ENCODE measurements at places on chromosomes 5 and 9.

DNA sequence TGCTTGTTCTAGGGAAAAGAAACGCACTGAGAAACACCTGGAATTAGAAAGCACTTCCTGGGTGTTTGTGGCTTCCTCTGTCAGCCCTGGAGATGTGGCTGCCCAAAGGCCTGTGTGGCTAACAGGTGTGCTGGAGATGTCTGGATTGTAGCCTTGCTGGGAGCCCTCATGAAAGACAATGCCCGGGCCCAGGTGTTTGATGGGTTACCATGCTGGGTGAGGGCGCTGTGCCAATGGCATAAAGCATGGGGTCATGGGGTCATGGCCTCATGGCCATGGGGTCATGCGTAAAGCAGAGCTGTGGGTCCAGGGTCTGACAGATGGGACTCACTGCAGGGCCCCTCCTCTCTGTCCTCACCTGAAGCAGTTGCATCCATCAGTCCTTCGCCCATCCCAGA, 21.6 kb downstream of the ANKRD33B start:
- no peak for DNase-seq

GRCh38 chr5:159916841-159917761, 819 bp downstream of the ADRA1B start:
- no peak for DNase-seq

DNA sequence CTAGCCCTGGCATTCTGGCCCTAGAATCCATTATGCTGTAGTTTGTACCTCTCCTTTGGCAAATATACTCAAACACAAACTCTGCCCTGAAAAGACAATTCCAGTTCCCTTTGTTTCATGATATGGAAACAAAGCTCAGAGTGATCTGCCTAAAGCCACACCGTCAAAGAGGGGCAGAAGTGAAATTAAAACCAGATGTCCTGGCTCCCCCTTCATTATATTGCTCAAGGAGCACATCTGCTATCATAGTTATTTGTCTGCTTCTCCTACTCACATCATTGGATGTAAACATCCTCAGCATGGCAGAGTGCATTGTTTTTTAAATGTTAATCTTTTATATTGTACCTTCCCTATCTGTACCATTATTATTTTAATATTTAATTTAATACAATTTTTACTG, 266.7 kb upstream of the SMARCA2 start:
- DNase-seq = no peak

DNA sequence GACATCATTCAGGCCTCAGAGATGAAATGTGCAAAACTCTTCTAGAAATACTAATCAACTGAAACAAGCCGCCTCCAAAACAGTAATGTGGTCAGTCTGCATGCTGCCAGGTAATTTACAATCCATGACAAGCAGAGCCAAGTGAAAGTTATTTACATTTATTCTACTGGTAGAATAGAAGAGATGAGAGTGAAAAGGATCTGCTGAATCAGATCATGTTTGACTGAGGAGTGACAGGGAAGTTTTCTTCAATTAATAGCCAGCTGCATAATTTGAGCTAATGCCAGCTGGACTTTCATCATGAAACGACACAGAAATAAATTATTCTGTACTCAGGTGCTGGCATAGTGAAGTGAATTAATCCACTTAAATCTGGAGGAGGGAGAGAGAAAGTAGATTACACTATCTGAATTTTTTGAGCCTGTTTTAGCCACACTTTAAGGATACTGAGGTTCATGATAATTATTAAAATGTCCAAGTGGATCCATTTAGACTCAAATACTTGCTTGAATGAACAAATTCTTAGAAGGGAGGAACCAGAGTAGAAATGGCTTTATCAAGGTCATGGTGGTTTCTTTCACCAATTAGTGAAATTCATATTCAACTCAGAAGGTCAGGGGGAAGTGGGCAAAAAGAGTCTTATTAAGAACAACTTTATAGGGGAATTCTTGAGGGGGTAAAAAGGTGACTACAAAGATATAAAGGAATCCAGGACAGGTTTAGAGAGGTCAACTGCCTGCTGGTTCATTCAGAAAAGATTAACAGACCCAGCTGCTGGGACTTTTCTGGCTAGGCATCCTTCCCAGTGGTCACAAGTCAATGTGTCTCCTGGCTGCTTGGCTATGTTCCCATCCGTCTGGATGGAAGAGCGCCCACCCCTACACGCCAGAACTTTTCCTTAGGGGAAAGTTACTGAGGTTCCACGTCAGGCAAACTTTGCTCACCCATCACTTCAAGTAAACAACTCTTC, 350.4 kb downstream of the PDE4D start:
- no peak for DNase-seq

DNA sequence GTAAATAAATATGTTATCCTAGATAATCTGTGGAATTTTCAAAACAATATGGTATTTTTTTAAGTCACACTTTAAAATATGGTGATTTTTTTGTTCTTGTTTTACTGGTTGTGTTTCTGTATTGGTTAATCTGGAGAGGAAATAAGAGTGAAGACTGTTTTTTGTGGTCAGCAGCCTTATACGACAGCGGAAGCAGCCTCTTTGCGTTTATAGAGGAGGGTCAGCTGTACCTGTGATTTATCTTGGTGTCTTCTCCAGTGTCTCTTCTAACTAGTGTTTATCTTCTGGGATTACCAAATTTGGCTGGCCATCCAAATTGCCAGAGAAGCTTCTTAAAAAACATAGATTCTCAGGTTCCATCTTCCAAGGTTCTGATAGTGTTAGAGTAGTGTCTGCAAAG, 58.7 kb downstream of the ICE1 start:
- DNase-seq = no peak

GRCh38 chr5:59274106-59274636, 619.4 kb downstream of the PDE4D start:
- no peak for DNase-seq

Measured in NCI-H1694 (cell line).